ENCODE measurements at places on chromosomes 1 and 21.

DNA sequence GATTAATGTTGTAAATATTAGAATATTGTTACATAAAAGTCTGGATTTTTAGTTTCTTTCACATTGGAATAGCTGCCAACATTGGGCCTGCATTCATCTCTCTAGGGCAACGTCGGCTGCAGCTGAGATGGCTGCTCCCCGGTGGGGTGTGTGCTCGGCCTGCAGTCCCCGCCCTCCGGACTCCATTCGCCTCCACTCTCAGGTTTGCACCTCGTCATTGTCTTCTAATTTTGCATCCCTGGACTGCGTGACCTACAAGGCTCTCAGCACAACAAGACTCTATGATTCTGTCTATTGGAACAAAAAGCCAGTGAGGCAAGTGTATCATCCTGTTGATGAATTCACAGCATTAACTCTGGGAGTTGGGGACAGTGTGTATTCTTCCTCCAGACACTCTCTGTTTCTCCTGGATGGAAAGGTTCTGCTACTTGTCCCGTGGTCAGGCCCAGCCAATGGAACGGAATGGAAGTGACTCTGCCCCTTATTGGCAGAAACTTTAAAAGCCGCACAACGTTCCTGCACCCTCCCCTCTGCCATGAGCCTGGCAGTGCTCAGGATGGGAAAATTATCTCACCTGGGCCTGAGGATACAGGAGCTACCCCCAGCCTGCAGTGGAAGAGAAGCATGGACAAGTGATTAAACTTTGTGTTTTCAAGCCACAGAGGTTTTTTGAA, 105.0 kb upstream of the SAMD11 start:
- DNase-seq: no peak

DNA sequence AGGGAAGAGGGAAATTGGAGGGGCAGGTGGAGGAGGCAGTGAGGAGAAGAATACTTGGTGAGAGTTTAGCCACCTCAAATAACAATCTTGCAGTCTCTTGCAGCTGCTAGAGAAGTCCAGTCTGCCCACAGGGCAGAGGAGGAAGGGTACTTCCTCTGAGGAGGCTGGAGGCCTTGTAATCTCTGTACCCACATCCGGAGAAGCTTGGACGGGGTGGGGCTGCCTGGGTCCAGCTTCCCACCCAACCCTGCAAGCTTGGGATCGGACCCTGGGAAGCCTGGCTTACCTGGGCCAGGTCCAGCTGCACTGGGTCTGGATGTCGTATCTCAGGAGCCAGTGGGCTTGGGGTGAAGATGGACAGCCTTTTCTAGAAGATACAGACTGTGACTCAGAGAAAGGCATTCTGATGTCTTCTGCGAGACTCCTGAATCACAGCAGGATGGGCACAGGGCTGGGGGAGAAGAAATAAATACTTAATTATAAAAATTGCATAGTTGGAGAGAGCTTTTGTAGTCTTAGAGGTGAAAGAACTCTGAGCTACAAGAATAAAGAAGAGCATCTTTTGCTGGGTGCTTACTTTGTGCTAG, 111.8 kb upstream of the JUN start:
- DNase-seq: peak; percentile 64

GRCh38 chr1:166895766-166896165, 19.7 kb upstream of the TADA1 start:
- DNase-seq: no peak

DNA sequence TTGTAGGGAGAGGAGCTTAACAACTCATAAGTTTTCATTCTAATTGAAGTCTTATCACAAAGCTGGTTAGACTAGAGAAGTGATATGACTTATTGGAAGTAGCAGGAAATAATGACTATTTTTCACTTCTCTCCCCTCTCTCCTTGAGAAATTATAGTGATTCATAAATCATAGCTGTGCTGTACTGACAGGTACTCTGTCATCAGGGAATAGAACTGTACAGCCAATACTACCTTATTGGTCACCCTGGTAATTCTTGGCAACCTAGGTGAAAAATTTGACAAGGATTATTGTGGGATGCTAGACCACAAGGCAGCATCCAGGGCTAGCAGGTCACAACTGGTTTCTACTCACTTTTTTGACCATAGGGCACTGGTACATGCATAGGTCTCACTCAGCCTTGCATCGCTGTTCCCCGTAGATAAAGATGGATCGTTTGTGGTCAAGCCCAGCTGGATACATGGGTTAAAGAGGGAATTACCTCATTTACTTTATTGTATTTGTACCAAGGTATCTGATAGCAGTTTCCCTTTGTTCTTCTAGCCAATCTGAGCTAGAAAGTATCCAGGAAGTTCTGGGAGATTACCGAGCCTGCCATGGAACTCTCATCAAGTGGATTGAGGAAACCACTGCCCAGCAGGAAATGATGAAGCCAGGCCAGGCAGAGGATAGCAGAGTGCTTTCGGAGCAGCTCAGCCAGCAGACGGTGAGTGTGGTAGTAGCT, 113.6 kb downstream of the MACF1 start:
- no peak for DNase-seq

GRCh38 chr1:24015221-24016210, 35.4 kb upstream of the SRSF10 start:
- DNase-seq: peak; percentile 20

DNA sequence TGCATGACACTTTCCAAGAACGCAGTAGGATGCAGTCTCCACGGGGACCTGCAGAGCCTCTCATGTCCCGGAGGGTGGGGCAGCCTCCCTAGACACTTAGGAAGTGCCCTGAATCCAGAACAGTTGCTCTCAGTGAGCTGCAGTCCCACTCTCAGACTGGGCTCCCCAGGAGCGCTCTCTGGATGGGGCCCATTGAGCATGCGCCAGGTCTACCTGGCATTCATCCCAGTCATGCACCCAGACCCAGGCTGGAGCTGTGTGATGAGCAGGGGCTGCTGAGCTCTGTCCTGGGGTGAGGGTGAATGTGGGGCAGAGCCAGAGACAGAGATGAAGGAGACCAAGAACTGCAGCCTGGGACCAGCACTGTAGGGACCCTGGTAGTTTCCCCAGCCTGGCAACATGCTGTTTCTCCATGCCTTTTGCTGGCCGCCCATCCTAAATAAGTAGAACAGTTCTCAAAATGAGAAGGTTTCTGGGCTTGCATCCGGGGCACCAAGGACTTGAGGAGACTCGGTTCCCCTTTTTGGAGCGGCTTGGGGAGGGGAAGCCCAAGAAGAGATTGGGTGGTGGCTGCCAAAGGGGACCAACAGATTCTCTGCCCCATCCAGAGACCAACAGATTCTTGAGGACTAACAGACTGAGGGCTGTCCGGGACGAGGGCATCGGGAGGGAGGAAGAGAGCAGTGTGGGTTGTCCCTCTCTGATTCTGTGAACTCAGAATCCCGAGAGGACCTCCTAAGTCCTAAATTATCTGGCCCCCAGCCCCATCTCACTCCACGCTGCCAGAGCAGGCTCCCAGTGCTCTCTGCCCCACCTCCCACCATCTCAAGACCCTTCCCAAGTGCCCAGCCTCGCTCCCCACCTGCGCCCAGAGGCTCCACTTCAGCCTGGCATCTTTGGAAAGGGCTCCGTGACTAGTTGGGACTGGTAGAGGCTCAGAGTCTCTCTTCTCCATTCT, 1.0 kb upstream of the PGLYRP4 start:
- DNase-seq: peak; percentile 37

GRCh38 chr1:30716646-30717045, 6.7 kb downstream of the MATN1 start:
- DNase-seq: no peak

DNA sequence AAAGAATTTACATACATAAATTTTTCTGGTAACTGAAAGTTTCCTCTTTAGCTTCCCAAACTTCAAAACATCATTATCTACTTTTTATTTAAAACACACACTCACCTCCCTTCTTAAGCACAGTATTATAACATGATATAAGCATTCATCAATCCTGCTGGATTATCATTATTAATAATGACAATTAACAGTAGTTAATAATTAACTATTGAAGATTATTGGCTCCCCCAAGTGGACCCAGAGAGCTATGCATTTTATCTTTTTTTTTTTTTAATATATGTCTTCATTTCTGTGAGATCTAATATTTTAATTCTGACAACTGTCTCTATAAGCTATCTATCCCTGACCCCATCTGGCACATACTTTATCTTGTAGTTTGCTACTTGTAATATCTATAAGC, 252.1 kb upstream of the CACYBP start:
- DNase-seq: no peak

GRCh38 chr1:15220825-15221431, 26.1 kb upstream of the FHAD1 start:
- DNase-seq: no peak

All from inflammatory macrophage (primary cell).